Epithelial cell of esophagus (primary cell): ENCODE measurements at places on chromosomes 13 and 19.
A peak's percentile ranks its signal among the peaks of the same experiment; 100 is the strongest.

GRCh38 chr13:44797685-44798084, 191.6 kb downstream of the NUFIP1 start:
- no peak for DNase-seq

- no peak for DNase-seq
Observed at GRCh38 chr19:30090963-30091362, 148.9 kb downstream of the URI1 start.

GRCh38 chr13:28548872-28549271, 53.9 kb upstream of the FLT1 start:
- no peak for DNase-seq

DNA sequence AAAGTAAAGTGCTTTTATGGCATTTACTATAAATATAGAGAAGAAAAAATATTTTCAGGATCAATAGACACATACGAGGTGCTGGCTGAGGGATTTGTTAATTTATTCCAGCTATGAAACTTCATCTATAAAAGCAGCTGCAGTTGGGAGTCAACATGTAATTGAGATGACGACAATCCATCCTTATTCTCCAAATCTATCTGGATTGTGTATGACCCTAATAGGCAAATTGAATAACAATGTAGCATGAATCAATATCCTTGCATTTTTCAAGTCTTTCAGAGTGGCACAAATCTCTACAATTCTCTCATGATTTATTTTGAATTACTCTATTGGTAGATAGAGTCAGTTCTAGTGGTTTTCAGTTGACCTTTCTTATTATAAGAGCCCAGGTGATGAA, 1296.5 kb upstream of the SPRY2 start:
- no peak for DNase-seq

DNA sequence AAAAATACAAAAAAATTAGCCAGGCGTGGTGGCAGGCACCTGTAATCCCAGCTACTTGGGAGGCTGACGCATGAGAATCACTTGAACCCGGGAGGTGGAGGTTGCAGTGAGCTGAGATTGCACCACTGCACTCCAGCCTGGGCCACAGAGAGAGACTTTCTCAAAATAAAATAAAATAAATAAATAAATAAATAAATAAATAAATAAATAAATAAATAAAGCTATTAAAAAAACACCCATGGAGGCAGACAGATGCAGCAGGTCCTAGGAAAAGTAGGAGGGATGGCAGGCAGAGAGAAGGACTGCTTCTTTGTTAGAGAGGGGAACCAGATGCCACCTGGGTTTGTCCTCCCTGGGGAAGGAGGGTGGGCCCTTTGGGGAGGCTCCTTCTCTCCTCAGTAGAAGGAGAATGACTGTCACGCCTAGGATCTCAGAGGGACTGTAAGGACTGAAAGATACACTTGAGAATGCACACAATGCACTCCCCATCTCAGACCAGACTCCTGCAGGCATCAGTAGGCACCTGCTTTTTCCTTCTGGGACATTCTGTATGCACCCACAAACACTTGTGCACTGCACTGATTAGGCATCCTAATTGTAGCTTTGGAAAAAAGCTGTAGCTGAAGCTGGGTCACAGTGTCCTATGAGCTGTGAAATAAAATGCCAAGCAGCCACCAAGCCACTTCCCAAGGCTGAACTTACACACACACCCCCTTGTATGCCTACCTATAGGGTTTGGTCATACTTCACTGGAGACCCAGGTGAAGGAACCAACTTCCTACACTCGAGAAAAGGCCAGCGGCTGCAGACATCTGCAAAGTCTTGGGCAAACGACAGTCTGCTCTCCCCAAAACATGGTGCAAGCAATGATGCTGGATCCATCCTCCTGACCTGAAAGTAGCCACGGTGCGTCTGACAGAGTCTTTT, 18.9 kb upstream of the SLC35E1 start:
- DNase-seq: no peak

DNA sequence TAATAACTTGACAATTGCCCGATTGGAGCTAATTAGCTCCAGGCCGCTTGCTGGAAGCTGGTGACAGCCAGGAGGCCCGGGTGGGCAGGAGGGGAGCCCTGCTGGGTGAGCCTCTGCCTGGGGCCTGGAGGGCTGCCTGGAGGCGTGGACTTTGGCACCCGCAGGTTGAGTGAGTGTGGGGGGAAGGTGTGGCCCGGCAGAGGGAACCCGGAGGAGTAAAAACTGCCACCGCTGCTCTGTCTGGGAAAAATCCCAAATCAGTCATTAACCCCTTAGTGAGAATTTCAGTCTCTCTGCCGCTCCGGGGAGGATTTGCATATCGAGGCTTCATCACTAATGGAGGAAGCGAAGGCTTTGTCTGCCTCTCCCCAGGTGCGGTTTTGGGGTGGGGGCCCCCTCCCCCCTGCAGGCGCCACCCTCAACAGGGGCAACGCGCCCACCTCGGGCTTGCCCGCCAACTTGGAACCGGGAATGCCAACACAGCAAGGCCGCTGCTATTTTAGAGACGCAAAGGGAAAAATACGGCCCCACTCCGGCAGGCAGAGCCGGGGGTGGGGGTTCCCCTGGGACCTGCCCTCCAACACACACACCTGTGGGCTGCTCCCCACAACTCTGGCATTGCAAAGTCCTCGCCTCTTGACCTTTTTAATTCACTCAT, 6.2 kb downstream of the EFNA2 start:
- DNase-seq: no peak

GRCh38 chr13:35964863-35965180, 166.4 kb downstream of the DCLK1 start:
- DNase-seq: peak; percentile 19

DNA sequence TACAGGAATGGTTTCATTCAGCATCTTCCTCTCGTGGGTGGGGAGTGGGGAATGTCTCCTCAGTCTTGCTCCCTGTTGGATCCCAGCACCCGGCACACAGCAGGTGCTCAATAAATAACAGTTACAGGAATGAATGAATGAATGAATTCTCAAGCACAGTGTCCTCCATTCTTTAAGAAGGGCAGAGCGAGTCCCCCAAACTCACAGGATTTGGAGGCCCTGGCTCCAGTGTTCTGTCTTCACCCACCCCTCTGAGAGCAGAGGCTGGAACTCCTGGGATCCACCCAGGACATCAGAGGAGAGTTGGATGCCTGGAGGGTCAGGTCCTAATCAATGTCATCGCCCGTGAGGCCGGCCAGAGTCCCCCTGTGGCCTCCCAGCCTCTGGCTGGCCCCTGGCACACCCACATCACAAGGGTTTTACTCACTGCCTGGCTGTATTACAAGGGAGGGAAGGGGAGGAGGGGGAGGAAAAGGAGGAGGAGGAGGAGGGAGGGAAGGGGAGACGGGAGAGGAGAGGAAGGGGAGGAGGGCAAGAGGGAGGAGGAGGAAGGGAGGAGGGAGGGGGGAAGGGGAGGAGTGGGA, 8.7 kb upstream of the CREB3L3 start:
- DNase-seq: peak; percentile 19

GRCh38 chr13:74132152-74132775, 1.9 kb downstream of the KLF12 start:
- DNase-seq: peak; percentile 39

- no peak for DNase-seq
Observed at GRCh38 chr13:55991666-55992065, 1149.1 kb upstream of the PRR20A start.

- DNase-seq: no peak
Observed at GRCh38 chr19:55063492-55063843, 520 bp upstream of the RDH13 start.

DNA sequence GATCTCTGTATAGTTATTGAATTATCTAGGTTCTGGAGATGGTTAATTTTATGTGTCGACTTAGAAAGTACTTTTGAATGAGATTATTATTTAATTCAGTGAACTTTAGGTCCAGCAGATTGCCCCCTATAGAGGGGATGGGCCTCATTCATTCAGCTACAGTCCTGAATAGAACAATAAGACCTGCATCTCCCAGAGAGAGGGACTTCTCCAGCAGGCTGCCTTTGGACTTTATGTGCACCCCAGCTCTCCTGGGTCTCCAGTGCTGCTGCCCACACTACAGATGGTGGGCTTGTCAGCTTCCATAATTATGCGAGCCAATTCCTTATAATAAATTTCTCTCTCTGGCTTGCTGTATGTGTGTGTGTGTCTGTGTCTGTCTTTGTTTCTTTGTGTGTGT, 39.3 kb upstream of the KL start:
- DNase-seq: no peak

DNA sequence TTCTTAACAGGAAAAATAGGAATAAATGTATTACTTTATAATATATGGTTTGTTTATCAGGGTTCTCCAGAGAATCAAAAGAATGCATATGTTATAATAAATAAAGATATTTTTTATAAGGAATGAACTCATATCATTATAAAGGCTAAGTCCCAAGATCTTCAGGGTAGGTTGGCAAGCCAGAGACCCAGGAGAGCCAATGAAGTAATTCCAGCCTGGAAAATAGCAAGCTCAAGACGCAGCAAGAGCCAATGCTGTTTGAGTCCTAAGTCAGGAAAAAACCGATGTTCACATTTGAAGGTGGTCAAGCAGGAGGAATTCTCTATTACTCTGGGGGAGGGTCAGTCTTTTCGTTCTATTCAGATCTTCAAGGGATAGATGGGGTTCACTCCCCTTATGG, 490.0 kb downstream of the PCDH20 start:
- DNase-seq: no peak

DNA sequence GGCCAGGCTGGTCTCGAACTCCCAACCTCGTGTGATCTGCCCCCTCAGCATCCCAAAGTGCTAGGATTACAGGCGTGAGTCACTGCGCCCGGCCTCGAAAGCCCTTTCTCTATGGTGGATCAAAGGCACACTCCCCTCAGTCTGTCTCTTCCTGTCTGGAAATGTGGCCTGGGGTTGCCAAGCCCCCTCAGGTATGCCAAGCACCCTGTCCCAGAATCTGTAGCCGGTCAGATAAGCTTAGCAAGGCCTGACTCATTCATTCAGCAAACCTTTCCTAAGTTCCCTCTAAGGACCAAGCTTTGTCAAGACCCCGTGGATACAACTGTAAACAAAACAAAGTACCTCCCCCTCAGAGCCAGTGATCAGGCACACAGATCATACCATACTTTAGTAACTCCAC, 14.1 kb downstream of the NUCB1 start:
- DNase-seq: no peak

DNA sequence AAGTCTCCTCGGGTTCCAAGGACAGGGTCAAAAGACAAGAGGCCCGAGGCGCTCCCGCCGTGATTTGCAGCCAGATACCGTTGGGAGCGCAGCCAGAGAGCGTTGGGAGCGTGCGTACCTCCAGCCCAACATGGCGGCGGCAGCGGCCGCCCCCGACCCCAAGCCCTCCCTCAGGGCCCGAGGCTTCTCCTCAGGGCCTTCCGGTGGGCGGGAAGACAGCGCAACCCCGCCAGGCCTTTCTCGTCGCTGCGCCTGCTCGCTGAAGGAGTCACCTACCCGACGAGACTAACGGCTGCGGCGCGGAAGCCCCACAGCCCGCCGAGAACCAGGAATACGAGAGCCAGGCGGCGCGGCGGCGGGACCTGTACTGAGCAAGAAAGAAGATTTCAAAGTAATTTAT, 3.2 kb upstream of the ZNF850 start:
- no peak for DNase-seq

DNA sequence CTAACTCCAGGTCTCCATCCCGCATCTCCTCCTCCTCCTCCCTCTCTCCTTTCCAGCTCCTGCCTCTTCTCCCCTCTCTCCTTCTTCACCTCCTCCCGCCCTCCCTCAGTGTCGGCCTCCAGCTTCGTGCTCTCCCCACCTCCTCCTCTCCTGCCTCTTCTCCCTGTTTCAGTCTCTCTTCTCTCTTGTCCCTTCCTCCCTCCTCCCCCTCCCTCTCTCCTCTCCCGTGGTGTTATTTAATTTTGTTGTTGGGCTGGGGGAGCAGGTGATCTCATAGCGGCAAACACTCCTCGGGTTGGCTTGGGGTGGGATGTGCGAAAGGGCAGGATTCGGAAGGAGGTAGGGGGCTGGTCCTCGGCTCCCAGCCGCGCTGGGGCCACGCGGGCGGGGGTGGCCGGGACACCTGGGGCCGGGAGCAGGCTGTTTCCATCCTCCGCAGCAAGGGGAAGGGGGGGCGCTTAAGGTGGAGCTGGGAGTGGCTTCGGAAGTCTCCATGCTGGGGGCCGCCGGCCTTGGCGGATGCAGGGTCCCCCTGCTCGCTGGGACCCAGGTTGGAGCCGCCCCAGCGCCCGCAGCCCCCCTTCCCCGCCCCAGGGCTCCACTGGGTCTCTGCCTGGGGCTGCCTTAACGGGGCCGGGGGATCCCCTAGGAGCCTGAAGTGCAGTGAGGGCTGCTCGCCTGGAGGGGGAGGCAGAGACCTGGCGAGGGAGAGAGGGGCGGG, at the start of gene CA11:
CA11 (minus strand) TSS at position 187 of the 721 bp plus-strand sequence. CDS start 555 bp downstream, outside the sequence.
- peak; percentile 86 for DNase-seq

DNA sequence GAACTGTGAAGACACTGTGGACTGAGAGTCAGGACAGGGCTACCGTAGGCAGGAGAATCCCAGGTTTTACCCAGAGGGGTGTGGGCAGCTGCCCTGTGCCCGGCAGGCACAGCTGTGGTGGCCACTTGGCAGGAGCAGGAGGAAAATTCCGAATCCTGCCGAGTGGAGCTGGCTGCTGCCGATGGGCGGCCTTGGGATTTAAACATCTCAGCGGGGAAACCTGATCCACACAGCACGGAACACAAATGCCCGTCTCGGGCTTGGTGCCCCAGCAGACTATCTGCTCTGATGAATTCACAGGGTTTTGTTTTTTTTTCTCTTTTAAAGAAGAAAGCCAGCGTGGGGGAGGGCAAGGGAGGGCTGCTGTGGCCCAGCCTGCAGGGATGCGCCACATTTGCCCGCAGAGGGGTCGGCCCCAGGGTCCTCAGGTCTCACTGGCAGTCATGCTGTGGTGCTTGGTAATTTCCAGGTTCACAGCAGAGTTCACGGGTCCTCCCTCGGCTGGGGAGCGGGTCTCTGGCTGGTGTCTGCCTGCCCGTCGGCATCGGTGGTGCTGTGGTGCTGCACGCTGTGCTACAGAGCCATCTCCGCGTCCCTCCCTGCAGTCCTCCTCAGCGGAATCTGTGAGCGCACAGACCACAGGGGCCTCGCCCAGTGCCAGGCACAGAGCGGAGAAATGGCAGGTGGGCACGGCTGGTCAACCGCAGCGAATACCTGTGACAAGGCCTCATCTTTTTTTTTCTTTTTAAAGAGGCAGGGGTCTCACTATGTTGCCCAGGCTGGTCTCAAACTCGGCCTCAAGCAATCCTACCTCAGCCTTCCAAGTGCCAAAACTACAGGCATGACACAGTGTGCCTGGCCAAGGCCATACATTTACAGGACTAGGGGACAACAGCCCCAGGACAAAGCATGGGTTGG, 28.1 kb downstream of the MPND start:
- DNase-seq: no peak

- peak; percentile 97 for DNase-seq
Observed at GRCh38 chr13:110546926-110547325, 14.6 kb downstream of the RAB20 start.

DNA sequence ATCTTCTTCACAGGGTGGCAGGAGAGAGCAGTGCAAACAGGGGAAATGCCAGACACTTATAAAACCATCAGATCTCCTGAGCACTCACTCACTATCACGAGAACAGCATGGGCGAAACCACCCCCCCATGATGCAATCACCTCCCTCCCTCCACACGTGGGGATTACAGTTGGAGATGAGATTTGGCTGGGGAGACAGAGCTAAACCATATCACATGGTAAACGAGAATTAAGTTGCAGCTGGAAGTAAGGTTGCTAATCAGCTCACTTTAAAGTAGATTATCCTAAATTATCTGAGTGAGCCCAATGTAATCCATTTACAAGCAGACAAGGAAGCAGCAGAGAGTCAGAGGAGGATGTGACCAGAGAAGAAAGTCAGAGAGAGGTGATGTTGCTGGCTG, 102.2 kb upstream of the IPO5 start:
- no peak for DNase-seq
